ENCODE measurements at places on chromosomes 16 and 17.

DNA sequence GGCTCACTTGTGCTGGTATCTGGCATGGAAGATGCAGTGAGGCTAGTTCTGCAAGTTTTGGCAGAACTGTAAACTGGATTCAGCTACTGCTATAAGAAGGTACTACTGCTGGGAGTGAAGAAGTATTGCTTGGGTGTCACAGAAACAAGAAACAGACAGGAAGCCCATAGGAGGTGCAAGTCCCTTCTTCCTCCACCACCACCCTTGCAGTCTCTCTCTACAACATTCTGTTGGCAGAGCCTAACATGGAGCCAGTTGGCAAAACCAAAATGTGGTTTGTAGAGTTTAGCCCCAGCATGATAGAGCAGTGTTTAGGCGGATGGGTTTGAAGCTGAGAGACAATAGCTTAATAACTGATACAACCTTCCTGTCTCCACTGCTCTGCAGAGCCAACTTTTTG, 72.6 kb downstream of the NLK start:
- no peak for DNase-seq

DNA sequence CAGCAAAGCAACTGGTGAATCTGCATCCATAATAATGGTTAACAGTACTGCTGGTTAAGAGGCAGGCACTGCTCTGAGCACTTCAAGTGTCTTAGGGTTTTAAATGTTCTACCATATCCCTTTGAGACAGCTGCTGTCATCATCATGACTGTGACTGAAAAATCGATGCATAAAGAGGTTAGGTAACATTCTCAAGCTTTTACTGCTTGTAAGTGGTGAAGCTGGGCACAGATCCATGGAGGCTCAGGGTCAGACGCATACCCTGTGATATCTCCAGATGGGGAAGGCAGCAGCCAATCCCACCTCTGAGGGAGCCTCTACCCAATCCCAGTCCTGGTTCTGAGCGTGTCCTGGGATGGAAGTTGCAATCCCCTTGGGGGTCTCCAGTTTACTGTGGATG, 57.6 kb upstream of the SOX9 start:
- no peak for DNase-seq

- DNase-seq: no peak
These were observed 123.9 kb upstream of the LHX1 start for GRCh38 chr17:36813357-36813756.

GRCh38 chr17:50766222-50767023, 895 bp downstream of the ANKRD40CL start:
- no peak for DNase-seq

- DNase-seq: no peak
These were observed 192.7 kb downstream of the RPTOR start for GRCh38 chr17:80737106-80738019.

- no peak for DNase-seq
These were observed 225.9 kb downstream of the SEC14L1 start for GRCh38 chr17:77366558-77367245.

- DNase-seq: no peak
These were observed 967 bp upstream of the CDH15 start for GRCh38 chr16:89170346-89171215.

Measured in stimulated activated CD8-positive, alpha-beta memory T cell treated with anti-CD3 and anti-CD28 coated beads, Interleukin-4, amount 100 ng/mL, for 1 hour (primary cell).